Renal pelvis (tissue), 12 donors: ENCODE measurements at places on chromosomes 4 and X.
A peak's percentile ranks its signal among the peaks of the same experiment; 100 is the strongest.

DNA sequence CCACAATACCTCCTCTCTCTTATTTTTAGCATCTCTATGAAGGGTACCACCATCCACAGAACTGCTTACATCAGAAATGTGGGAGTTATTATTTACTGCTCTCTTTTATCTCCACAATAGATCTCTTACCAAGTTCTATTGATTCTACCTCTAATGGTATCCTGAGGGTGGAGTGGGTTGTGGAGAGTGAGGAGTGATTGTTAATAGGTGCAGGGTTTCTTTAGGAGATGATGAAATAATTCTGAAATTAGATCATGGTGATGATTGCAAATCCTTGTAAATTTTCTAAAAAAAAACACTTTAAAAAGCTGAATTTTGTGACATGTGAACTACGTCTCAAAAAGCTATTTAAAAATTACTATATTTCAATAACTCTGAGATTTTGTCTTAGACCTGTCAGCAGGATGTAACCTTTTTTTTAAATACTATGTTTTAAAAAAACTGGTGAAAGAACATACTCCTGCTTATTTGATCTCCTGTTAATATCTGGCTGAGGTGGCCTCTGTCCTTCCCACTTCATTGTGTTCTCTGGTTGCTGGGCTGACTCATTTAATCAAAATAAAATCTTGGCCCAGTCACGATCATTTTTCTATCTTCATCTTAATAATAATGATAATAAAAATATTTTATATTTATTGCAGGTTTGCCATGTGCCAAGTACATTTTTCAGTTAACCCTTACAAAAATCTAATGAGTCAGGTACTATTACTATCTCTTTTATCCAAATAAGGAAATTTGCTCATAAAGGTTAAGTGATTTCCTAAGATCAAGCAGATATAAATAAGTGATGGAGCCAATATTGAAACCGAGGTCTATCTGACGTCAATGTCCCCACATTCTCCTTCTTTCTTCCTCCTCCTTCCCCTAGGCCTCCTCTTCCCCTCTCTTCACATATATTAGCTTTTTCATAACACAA, 73.5 kb downstream of the GLUD2 start:
- no peak for DNase-seq

GRCh38 chr4:14513471-14513870, 488.8 kb upstream of the CPEB2 start:
- DNase-seq, result no peak

- no peak for DNase-seq
These were observed 162.0 kb upstream of the WDFY3 start for GRCh38 chr4:85128246-85129204.

DNA sequence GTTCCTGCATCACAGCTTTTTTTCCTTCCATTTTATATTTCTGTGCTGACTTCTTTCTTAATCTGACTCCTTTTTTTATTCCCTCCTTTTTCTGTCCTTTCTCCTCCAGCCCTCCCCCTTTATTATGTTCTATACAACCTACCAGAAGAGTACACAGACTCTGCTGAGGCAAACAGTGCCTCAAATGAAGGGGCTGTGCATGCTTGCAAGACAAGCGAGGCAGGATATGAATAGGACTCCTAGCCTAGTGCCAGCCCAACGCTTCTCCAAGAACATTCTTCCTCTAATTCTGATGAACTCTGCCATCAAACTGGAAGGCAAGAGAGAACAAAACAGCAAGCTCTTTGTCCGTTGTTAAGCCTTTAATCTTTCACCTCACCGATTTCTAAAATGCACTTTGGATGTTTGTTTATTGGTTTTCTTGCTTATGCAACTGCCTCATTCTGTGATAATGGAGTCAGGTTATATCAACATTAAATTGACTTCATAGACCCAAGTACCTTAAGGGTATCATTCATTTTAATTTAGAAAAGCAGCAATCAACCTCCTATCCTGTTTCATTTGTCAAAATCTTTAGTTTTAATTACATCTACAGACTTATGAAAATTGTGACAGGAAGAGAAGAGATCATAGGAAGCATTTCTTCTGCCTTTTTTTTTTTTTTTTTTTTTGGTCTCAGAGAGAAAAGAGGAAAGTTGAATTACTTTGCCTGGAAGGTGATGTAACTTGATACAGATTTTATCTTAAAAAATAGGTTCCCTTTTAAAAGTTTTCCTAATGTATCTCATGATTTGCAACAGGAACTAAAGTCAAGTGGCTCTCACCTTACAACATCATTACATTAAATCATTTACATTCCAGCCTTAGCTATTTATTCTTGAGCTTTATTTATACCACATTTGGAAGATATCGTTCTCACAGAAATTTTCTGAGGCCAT, 284.7 kb upstream of the FTHL17 start:
- DNase-seq, result no peak

DNA sequence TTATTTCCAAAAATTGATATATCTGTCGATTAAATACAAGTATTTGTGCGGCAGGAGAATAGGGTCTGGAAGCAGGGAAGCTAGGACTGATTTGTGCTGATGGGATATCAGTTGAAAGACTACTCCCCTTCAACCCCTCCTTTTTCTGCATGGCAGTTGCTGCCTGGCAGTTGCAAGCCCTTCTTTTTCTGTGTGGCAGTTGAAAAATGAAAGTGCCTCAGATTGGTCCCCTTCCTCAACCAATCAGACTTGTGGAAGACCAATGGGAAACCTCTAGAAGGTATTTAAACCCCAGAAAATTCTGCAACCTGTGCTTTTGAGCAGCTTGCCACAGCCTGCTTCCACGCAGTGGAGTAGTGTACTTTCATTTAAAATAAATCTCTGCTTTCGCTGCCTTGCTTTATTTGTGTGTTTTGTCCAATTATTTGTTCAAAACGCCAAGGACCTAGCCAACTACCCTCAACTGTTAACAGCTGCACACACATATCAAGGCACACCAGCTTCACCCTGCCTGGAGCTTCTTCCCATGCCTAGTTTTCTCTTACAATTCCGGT, 1.5 kb upstream of the TMA16 start:
- no peak for DNase-seq

- DNase-seq, result no peak
These were observed 217.6 kb downstream of the SNCA start for GRCh38 chr4:89619206-89619962.

GRCh38 chr4:111923786-111924185, 221.5 kb upstream of the FAM241A start:
- DNase-seq, result no peak

DNA sequence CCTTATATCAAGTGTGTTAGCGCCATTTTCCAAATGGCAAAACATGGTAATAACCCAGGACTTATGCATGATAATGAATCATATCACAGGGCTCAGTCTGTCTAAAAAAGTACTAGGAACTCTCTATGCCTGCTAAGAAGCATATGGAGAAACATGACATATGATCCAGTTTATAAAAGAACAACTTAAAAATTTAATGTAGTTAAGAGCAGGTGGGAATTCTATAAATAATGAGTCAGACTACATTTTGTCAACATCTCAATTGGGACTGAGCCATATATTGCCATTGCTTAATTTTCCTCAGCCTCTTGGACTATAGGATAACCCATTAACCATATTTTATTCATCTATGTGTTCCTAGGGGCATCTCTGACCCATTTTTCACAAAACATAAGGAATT, 360.4 kb upstream of the AGA start:
- DNase-seq, result no peak

- peak; percentile 27 for DNase-seq
These were observed 691.9 kb downstream of the TECRL start for GRCh38 chr4:63717384-63717783.
